ENCODE measurements at places on chromosomes 1 and 21.

DNA sequence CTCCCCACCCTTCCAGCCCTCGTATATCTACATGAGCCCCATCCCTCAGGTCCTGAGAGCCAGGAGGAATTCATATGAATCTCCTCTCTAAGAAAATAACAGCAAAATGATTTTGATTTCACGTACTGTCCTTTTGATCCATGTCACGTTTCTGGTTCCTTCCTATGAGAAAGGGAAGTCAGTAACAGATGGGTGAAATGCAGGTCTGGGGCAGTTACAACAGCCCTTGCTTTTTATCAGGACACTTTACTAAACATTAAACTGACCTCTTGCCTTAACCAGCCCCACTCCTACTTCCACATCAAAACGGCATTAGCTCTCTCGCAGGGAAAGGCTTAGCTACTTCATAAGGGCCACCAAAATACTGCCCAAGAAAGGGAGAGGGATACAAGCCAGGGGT is 59.0 kb downstream of the SPATA46 start:
- DNase-seq = no peak

- DNase-seq = no peak
These were observed 196.3 kb upstream of the FOXD3 start for GRCh38 chr1:63126104-63126503.

DNA sequence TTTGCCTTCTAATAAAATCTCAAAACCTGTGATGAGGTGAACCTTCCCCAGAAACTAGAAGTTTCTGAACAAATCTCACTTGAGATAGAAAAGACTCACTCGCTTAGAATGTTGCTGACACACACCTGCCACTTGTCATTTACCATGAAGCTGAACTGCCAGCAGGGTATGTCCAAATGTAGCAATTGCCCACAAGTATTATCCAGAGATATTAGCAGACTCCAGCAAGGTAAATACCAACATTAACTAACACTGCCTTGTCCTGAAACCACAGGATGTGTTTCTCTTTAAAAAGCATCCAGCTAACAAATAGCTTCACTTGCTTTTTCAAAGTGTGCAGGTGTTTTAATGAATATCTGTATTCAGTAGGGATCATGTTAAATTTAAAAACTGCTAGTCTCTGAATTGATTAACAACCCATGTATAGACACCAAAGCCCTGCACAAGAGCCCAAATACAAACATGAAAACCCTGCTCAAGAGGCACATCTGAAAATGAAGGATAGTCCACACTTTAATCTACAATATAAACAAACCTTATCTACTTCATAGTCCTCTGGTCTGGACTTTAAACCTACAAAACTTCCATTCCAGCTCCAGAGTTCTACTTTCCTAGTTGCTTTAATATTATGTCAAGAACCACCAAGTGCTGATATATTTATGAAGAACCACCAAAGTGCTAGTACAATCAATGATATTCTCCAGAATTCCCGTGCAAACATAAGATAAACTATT is 19.3 kb downstream of the KRTAP8-1 start:
- DNase-seq = no peak

DNA sequence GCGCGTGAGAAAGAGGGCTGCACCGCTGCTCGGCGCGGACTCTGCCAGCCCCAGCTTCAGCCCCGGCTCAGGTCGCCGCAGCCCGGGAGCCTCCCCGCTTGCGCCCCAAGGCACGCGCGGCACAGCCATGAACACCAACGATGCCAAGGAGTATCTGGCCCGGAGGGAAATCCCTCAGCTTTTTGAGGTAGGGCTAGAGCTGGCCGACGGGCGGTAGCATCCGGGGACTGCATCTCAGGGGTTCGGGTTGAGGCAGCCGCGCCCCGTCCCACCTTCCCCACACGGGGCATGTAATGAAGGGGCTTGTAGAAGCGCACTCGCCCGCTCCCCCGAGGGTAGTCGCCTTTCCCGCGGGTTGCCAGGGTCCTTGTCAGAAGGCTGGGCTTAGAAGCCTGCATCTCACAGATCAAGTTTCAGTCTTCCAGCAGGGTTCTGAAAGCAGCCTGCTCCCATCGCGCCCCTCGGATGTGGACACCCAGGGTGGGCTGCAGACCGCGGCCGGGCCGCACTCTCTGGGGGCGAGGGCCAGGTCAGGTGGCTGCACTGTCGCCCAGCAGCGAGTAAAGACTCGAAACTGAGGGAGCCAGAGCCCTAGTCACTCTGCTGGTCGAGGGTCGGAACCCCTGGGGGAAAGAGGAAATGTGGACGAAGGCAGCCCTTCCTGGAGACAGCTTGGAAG is 507 bp downstream of the AK5 start:
- no peak for DNase-seq

- DNase-seq = no peak
These were observed 31.4 kb upstream of the BCL9 start for GRCh38 chr1:147509786-147510395.

DNA sequence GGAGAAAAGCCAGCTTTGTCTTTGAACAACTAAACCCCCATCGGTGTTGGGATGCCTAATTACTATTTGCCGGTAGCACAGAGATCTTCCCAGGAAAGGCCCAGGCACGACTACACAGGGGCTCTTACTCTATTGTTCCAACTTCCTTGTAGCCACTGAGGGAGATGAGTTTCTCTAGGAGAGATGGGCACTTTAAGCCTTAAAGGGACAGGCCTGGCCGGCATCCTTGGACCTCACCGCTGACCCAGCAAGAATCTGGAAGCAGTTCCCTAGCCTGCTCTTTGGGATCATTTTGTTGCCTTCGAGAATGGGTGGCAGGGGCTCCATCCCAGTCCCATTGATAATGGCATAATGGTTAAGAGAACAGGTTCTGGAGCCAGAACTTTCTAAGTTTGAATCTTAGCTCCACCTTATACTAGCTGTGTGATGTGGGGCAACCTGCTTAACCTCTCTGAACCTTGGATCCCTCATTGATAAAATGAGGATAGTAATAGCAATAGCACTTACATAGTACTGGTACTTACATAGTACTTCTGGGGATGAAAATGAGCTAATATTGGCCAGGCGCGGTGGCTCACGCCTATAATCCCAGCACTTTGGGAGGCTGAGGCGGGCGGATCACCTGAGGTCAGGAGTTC is 239.1 kb upstream of the TMEM51 start:
- DNase-seq = no peak

DNA sequence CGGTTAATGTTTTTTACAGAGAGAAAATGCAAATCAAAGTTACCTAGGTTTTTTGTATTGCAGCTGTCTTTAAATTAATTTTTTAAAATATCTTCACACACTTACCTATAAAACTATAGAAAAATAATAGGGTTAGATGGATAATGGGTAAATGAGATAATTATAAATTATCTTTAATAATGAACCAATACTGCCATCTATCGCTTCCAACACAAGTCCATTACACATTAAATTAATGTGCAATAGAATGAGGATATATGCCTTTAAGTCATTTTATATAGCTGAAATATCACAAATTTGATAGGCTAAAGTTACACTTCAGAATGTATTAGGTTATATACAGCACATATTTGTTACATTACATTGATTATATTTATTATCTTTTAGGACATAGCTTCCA is 2212.8 kb downstream of the MRPL39 start:
- DNase-seq = no peak
